ENCODE measurements at places on chromosomes 1 and 21.

DNA sequence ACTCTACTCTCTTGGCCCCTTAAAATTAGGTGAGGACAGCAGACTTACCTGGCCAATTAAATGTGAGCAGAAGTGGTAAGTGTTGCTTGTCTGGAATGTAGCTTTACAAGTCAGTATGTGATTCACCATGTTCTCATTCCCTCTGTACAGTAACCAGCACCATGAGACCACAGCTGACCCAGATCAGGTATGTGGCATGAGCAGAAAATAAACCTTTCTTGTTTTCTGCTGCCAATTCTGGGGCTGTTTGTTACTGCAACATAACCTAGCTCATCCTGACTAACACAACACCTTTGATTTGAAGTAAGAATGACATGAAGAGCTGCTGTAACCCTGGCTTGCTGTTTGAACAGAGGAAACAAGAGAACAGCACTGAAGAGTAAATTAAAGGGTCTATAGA, 24.9 kb downstream of the ITPKB start:
- DNase-seq = no peak

DNA sequence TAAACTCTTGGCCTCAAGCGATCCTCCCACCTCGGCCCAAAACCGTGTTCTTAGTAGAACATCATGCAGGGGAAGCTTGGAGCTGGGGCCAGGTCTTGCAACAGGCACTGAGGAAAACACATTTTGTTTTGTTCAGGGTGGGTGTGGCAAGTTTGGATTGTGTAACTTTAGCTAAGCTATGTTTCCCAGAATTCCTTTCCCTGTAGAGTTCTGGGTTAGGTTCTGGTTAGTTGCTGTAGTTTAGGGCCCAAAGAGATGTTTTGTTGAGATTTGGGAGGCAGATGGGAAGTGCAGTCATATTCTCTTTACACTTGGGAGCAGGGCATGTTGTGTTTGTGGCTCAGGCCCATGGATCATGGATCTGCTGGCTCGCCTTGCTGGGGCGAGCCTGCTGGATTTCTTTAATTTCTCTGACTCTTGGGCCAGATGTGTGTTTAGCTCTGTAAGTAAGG, 24.0 kb downstream of the PLA2G5 start:
- no peak for DNase-seq

GRCh38 chr21:27352885-27353284, 386.0 kb upstream of the ADAMTS5 start:
- DNase-seq = no peak

DNA sequence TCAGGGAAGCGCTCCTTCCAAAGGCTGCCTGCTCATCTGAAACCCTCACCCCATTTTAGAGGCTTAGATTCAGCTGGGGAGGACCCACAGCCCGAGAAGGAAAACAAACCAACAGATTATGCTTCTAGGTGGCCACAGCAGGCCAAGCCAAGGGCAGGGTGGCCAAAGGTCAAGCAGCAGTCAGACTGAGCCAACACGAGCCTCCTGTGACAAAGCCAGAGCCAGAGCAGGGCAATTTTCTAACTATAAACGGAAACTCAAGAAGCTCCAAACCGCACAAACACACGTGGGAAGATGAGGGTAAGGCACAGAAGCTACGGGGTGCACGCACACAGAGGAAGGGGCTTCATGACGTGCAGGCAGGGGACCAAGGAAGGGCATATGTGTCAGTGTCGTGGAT, 64.1 kb downstream of the PLEKHA6 start:
- DNase-seq = no peak

GRCh38 chr1:155166471-155167165, 6.5 kb downstream of the KRTCAP2 start:
- no peak for DNase-seq

DNA sequence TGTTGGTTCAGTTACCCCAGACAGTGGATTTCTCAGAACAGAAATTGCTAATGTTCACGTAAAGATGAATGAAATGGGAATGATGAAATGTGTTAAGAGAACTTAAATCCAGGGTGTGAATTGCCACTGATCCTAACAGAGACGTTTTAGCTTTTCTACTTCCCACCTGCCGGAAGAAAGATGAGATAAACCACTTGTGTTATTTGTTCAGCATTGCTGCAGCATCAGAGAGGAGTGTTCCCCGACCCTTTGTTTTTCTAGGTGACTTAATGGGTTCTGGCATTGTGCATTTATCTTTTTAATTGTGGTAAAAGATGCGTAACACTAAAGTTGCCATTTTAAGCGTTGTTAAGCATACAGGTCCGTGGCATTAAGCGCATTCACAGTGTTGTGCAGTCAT, 122.3 kb downstream of the GALNT2 start:
- no peak for DNase-seq

- no peak for DNase-seq
Measured at GRCh38 chr1:187491082-187491720, 662.5 kb downstream of the PLA2G4A start.

DNA sequence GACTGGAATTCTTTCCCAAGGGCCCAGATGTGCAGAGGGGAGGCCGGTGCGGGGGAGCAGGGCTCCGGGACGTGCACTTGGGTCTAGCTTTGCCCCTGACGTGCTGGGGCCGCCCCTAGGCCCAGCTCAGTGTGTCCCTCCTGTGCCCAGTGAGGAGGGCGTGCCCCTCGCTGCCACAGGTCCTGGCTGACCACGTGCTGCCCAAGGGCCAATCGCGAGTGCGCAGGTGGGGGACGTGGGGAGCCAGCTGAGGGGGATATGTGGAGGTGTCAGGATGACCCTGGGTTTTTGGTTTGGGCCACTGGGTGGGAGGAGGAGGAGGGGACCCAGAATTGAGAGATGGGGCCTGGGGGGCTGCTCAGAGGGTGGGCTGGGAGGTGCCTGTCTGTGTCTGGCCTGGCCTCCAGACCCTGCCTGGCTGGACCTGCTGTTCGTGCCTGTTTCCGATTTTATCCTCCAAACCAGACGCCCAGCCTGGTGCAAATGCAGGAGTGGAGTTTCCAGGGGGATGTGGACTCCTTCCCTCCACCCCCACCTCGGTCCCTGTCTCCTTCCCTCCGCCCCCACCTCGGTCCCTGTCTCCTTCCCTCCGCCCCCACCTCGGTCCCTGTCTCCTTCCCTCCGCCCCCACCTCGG, 6.1 kb upstream of the RNF223 start:
- no peak for DNase-seq

DNA sequence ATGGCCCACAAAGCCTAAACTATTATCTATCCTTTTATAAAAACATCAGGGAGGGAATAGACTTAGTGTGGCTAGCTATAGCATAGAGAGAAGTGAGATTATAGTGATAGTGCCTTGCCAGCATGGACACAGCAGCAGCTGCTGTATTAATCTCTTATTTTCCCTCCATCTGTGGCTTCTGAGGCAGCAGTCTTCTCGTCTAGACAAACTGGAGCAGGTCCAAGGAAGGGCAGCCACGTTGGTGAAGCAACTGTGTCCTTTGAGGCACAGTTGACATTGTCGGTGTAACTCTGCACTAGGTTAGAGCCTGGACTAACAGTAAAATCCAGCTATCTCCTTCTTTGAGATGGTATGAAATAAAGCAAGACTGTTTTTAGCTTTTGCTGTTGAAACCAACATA, 131.3 kb downstream of the CACHD1 start:
- DNase-seq = no peak

DNA sequence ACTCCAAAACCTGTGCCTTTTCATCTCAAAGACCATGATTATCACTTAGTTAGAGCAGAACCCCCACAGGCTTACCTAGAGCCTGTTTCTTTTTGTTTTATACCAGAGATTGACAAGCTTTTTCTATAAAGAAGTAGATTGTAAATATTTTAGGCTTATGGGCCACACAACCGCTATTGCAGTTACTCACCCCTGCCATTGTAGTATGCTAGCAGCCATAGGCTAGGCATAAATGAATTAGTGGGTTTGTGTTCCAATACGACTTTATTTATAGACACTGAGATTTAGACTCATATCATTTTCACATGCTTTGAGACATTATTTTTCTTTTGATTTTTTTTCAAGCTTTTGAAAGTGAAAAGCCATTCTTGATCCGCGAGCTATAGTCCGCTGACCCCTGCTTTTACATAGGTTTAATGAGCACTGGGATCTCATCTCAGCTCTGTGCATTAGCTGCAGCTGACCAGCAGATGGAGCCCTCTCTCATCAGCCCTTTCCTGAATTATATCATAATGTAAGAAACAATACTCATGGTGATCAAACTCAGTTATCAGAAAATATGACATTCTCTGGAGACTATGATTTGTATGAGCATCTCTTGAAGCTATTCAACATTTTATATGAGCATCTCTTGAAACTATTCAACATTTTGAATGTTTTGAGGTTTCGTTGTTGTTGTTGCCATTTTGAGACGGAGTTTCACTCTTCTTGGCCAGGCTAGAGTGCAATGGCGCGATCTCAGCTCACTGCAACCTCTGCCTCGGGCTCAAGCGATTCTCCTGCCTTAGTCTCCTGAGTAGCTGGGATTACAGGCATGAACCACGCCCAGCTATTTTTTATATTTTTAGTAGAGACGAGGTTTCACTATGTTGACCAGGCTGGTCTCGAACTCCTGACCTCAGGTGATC, 111.9 kb upstream of the L1TD1 start:
- DNase-seq = peak; percentile 9

DNA sequence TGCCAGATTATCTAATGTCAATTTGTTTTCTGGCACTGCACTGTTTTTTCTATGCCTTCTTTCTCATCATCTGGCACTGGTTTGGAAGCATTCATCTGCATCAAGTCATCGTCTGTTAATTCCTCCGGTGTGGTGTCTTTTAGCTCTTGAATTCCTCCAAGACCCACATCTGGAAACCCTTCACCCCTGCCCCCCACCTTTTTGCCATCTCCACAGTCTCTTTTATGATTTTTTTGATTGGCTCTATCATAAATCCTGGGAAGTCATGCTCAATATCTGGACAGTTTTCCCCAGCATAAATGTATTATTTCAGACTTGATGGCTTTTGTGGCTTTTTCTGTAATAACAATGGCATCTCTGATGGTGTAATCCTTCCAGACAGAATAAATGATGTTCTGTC, 10.4 kb upstream of the KCNK1 start:
- DNase-seq = no peak

- no peak for DNase-seq
Measured at GRCh38 chr21:27722095-27722494, 755.2 kb upstream of the ADAMTS5 start.

GRCh38 chr1:114270282-114270681, 116.6 kb upstream of the SYT6 start:
- DNase-seq = no peak

DNA sequence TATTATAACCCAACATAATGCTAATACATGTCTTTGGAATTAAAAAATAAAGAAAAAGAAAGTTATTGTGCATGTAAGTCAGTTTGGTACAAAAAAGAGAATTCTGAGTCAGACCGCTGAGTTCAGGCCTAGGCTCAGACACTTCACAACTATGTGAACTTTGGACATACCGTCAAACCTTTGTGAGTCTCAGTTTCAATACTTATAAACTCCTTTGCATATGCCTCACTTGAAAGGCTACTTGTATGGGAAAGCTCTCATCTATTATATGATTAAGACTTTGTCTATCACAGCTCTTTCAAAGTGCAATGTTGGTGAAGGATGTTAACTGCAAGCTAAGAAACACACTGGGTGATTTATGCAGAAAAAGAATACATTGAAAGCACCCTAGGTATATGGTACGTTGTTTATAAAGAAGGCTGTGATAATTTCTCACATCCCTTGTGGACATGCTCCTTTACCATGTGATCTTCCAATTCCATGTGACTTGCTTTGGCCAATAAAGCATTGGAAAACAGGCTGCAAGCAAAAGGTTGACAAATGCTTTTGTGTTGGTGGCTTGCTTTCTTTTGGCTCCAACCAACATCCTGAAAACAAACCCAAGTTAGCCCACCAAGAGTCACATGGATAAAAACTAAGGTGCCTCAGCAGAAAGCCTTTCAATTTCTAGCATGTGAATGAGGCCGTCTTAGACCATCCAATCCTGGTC, 49.6 kb downstream of the INTS7 start:
- DNase-seq = no peak

DNA sequence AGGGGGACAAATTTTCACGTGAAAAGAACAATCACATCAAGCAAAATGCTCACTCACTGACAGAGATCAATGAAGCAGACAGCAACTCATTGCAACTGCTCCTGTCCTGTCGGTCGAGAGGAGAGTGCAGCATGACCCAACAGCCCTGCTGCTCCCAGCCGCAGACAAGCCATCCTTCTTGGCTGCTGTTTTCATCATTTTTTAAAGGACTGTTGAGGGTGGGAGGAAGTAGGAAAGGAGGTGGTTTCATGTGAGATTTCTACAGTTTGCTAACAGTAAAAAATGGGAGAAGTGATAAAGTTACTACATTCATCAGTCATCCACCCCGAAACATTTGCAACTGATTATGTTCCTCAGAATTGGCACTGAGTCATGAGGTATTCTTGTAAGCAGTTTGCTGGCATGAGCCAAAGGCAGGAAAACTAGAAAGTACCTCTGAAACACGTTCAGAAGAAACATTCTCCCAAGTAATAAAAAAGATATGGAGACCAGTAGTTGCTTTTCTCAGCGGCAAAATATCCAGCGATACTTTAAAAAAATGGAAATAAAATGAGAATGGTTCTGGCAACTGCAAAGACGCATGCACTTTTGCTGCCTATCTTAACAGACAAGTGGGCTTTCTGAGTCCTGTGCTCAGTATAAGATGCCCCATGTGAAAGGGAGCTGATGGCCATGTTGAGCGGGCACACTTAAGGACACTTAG, 72.0 kb upstream of the CLDN14 start:
- no peak for DNase-seq

- DNase-seq = no peak
Measured at GRCh38 chr1:22447621-22448111, 4.0 kb upstream of the ZBTB40 start.

- no peak for DNase-seq
Measured at GRCh38 chr1:162405800-162406199, 6.1 kb downstream of the SH2D1B start.

DNA sequence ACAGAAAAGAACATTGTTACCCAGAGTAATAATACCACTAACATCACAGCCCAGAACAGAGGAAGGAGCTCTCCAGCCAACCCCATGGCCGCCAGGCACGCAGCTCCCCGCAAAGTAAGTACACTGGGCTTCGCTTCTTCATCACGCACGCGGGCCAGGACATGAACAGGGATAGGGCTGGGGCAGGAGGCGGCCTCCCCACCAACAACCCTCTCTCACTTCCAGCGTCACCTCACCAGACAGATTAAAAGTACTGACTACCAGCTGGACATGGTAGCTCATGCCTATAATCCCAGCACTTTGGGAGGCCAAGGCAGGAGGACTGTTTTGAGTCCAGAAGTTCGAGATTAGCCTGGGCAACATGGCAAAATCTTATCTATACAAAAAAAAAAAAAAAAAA, 78.3 kb downstream of the NPHP4 start:
- DNase-seq = no peak

- no peak for DNase-seq
Measured at GRCh38 chr1:14761291-14762153, 163.0 kb downstream of the KAZN start.

All from stimulated activated CD8-positive, alpha-beta memory T cell treated with anti-CD3 and anti-CD28 coated beads, Interleukin-4, amount 100 ng/mL, for 1 hour (primary cell).